Right renal pelvis (tissue), 4 donors: ENCODE measurements at places on chromosomes 5 and 9. TPM values are rescaled to one million over a fixed set of nuclear protein-coding genes. Genes with fewer than 3 reads are reported as not detected.

FIBCD1 gene
- 0.60 TPM for polyA plus RNA-seq

CKMT2 gene
- polyA plus RNA-seq = 9.2 TPM

FOXD4L6 gene
- not detected for polyA plus RNA-seq

BTNL3 gene
- polyA plus RNA-seq = not detected

OR2V1 gene
- polyA plus RNA-seq = not detected

RANBP6 gene
- 28.4 TPM for polyA plus RNA-seq

EPB41L4A gene
- 27.2 TPM for polyA plus RNA-seq

MVB12B gene
- polyA plus RNA-seq = 17.9 TPM

EIF4E1B gene
- not detected for polyA plus RNA-seq

TMEM171 gene
- polyA plus RNA-seq = 6.3 TPM

SAPCD2 gene
- polyA plus RNA-seq = 5.4 TPM

SPATA6L gene
- 3.0 TPM for polyA plus RNA-seq

PCDHGA2 gene
- polyA plus RNA-seq = 5.9 TPM
